ENCODE measurements at places on chromosomes 1 and 21.
A peak's percentile ranks its signal among the peaks of the same experiment; 100 is the strongest.

DNA sequence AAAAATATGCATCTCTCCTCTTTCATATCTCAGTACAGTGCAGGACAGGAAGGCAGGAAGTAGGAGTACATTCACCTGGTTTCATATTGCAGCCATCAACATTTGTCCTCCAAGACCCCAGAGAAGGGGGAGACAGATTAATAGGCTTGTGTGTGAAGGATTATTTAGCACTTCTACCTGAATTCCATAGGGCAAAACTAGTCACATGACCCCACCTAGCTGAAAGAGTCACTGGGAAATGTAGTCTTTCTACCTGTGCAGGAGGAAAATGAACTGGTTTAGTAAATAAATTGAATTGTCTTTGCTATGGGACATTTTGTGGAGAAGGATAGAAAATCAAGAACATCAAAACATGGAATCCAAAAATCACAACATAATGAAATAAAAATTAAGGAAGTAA, 13.9 kb upstream of the TRIM33 start:
- DNase-seq = no peak

GRCh38 chr1:147824798-147825197, 64.4 kb upstream of the GJA5 start:
- no peak for DNase-seq

DNA sequence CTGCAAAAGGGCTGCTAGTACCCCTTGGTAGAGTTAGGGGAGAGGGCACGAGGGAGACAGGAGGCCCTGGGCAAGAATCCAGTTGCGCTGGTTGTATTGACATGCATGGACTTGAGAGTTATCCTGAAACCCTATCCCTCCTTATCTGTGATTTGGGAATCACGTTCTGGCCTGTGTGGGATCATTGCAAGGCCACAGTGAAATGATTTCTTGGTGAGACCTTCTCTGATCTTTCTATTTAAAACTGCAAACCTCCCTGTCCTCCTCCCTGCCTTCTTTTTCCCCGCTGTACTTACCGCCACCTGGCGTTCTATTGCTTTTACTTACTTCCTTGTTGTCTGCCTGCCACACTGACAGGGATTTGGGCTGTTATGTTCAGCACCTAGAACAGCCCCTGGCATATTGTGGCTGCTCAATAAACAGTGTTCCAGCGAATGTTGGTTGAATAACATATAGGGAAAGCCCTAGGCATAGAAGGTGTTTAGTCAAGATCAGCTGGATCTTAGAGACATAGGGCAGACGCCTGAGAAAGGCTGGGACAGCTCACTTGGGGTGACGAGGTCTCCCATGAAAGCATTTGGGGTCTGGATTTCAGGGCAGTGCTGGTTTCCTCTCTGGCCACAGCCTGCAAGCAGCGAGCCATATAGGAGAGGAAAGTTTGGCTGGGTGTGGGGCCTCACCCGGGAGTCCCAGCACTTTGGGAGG, 25.6 kb downstream of the ALPL start:
- DNase-seq = peak; percentile 66

- no peak for DNase-seq
Measured at GRCh38 chr1:151593730-151594129, 18.1 kb upstream of the SNX27 start.

- DNase-seq = no peak
Measured at GRCh38 chr1:207172321-207172720, 68.3 kb downstream of the C4BPA start.

DNA sequence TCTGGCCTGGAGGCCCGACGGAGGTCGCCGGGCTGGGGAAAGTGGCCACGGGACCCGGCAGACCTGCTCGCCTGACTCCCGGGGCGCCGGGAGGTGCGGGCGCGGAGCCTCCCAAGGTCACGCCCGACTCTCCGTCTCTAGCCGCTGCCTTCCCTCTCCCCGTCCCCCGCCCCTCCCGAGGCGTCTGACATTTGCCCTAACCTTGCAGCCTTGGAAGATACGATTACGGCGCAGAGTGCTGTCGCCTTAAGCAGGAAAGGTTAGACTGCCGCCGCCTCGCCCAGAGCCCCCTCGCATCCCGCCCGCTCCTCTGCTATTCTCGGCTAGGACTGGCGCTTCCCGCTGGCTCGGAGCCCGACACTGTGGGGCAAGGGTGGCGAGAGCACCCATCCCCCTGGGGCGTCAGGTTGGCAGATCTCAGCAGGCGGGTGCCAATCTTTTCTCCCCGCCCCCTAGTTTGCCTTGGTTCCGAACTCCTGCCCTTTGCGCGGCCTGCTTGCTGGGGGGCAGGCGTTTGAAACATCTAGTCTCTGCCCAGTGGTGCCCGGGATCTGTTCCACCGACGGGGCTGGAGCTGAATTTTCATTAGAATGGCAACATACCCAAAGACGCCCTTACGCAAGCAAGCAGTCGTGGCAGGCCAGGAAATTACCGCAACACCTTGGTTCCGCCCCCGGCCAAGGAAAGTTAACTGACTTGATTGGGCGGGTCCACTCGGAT, 835 bp downstream of the PGM1 start:
- DNase-seq = peak; percentile 88

- DNase-seq = no peak
Measured at GRCh38 chr1:46086576-46086975, 45.9 kb downstream of the PIK3R3 start.

- peak; percentile 29 for DNase-seq
Measured at GRCh38 chr1:24526940-24527542, 24.4 kb downstream of the RCAN3 start.

DNA sequence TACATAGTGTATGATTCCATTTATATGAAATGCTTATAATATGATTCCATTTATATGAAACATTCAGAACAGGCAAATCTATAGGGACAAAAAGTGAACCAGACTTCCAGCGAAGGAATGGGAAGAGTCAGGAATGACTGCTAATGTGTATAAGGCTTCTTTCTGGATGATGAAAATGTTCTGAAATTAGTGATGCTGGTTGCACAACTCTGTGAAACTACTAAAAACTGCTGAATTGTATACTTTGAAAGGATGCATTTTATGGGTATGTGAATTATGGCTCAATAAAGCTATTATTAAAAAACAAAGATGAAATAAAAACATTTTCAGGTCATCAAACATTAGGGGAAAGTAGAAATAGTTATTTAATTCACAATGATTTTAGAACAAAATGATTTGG, 14.1 kb upstream of the IL24 start:
- DNase-seq = no peak

- no peak for DNase-seq
Measured at GRCh38 chr21:46154155-46154954, 1.0 kb downstream of the FTCD start.

DNA sequence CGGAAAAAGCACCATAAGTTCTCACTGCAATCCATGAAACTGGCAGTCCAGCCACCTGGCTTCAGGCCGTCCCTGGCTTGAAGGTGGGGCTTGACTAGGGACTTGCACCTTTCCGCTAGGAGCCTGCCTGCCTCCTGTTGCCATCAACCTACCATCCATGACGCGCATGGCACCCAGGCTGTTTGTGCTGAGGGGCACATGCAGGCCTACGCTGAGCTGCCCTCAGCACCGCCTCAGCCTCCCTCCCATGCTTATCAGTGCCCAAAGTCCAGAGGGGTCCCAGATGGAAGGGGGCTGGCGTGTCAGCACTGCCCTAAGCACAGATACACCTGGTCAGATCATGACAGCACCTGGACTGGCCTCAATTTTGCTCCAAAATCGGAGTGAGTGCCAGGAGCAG, 190.2 kb upstream of the LYPLAL1 start:
- no peak for DNase-seq

DNA sequence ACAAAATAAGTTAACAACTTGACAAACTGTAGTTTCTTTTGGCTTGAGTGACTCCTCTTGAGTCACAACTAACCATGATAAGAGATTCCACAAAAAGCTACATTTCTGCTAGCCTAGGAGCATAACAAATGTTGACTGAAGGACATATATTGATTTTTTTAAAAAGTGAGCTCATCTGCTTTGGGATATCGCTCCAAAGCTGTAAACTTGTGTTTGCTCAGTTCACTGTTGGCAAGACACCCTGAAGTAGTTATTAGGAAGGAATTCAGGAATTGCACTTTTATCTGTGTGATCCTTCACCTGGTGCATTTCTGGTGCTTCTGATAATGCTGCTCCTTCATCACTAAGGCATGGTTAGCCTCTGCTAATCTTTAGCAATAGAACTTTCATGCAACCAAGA, 23.7 kb downstream of the RWDD3 start:
- DNase-seq = peak; percentile 49

DNA sequence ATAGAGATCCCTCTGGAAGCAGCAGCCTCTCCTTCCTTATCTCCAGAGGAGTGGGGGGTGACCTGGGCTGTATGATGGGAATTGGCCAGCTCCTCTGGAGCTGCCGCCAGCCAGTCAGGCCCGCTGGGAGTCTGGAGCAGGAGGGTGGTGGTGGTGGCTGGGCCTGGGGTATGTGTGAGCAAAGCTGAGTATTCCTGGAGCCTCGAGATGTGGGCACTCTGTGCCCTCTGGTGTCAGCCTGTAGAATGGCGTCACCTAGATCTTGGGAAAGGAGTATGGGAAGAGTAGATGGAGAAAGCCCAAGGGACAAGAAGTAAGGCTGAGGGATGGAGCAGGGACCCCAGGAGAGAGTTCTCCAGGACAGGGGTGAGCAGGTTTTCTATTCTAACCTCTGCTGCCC, 16.0 kb downstream of the VANGL2 start:
- peak; percentile 21 for DNase-seq

GRCh38 chr1:43653893-43654292, 3.9 kb downstream of the KDM4A start:
- no peak for DNase-seq

DNA sequence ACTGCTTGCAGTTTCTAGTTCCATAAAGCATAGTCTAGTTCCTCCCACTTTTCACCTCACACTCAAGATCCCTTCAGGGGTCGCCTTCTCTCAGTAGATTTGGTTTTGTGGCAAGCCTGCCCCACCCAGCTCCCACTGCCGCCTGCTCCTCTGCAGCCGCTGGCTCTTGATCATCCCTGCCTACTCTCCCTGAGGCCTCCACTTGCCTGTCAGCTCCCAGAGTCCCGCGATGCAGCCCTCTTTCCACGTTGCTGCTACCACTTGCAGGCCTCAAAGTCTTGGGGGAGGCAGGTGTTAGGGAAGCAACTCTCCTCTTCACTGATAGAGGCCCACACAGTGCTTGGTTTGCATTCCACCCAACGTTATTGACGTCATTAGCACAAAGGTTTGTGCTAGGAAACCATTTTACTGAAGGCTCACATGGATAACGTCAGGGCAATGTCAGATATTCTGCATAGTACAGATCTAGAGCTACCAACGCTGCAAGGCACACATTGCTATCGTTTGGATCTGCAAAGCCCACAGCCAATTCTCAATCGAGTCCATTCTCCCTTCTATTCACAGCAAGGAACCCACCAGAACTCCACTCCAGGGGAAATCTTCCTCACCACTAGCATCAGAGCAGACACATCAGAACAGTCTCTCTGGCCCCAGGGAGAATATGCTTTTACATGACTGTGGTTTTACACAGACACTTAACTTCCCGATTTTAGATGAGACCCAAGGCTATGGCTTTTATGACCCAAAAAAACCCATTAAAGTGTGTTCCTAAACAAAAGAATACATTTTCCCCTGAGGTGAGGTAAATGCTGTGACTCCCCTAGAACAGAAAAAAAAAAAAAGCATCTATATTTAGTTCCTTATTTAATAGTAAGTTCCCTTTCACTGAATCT, 519.5 kb upstream of the CAMK1G start:
- no peak for DNase-seq

GRCh38 chr1:90155721-90156487, 161.0 kb downstream of the ZNF326 start:
- no peak for DNase-seq

DNA sequence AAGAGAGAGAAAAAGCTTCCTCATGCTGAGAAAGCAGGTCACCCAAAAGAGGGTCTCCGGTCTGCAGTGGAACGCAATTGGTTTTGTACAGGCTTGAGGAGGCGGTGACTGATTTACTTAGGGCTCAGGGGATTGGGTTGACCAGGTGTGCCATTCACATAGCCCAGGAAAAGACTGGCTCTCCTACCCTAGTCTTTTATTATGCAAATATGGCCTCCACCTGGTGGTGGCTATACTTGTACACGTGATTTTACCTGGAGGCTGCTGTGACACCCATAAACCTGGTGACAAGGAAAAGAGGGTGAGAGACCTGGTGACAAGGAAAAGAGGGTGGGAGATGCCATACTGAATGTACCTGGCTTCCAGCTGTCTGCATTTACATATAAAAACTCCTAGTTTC, 49.9 kb downstream of the DNTTIP2 start:
- DNase-seq = no peak

- DNase-seq = no peak
Measured at GRCh38 chr1:241615043-241615974, 24.9 kb downstream of the CHML start.

DNA sequence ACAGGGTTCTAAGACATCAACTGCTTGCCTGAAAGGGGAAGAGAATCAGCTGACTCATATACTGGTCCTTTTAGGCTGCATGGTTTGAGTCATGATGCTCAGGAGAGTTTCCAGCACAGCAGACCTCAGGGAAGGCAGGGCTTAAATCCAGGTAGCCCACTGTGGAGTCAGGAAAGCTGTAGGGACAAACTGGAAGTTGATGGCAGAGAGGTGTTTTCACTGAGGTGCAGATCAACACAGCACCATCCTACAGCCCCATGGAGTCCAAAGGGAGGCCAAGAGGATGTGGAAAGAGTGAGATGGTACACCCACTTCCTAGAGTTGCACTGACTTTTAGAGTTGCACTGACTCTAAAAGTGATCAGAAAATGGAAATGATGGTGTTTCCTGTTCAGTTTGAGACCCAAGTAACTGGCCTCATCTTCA, 252.4 kb upstream of the DUSP10 start:
- peak; percentile 64 for DNase-seq

- no peak for DNase-seq
Measured at GRCh38 chr1:168518201-168518689, 25.6 kb downstream of the XCL2 start.

DNA sequence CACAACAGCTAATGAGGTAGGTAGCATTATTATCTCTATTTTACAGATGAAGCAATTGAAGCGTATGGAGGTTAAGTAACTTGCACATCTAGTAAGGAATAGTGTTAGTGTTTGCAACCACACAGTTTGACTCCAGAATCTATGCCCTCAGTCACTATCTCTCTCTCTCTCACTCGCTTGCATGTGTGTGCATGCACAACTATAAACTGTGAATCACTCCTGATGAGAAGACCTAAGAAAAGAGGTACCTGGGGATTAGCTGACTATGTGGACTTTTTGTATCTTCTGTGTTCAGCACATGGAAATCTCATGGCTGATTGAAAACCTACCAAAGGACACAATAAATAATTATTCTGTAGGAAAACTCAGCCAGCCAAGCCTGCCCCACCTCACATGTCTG, 295.5 kb downstream of the BRINP2 start:
- no peak for DNase-seq

GRCh38 chr1:75632350-75632949, 21.5 kb upstream of the SLC44A5 start:
- DNase-seq = peak; percentile 23

DNA sequence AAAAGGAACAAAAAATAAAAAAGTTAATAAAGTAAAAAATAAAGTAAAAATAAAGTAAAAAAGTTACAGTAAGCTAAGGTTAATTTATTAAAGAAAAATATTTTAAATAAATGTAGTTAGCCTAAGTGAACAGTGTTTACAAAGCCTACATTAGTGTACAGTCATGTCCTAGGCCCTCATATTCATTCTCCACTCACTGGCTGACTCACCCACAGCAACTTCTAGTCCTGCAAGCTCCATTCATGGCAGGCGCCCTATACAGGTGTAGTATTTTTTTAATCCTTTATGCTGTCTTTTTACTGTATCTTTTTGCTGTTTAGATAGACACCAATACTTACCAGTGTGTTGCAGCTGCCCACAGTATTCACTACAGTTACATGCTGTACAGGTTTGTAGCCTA, 12.4 kb downstream of the ADAR start:
- peak; percentile 57 for DNase-seq
